Endodermal cell (in vitro differentiated cells): ENCODE measurements at places on chromosomes 7 and 10. TPM values are rescaled to one million over a fixed set of nuclear protein-coding genes. Genes with fewer than 3 reads are reported as not detected.
A peak's percentile ranks its signal among the peaks of the same experiment; 100 is the strongest.

TBXAS1 gene
- 5.0 and 7.6 TPM in 2 replicates for total RNA-seq

FEZF1 gene
- 0.22 and 0.41 TPM in 2 replicates for total RNA-seq

SND1 gene
- 240 to 323 TPM (median 258 TPM) in 3 replicates for total RNA-seq

RINT1 gene
- 21.0 to 26.0 TPM (median 22.3 TPM) in 3 replicates for total RNA-seq

ABHD11 gene
- 84.9 to 112 TPM (median 109 TPM) in 3 replicates for total RNA-seq

ZNF775 gene
- 6.4 to 13.5 TPM (median 10.0 TPM) in 3 replicates for total RNA-seq

CALML3 gene
- not detected in 3 replicates for total RNA-seq

PPP1R9A gene
- total RNA-seq = 38.7 to 43.2 TPM (median 41.4 TPM) in 3 replicates

AMPH gene
- total RNA-seq = 3.5 and 4.2 TPM in 2 replicates

RASSF4 gene
- 11.7 to 14.8 TPM (median 14.1 TPM) in 3 replicates for total RNA-seq

CALCR gene
- 17.0 to 23.7 TPM (median 17.1 TPM) in 3 replicates for total RNA-seq

COL13A1 gene
- total RNA-seq = 15.5 to 25.2 TPM (median 15.9 TPM) in 3 replicates

SPDYE2 gene
- not detected in 2 replicates for total RNA-seq

DNA sequence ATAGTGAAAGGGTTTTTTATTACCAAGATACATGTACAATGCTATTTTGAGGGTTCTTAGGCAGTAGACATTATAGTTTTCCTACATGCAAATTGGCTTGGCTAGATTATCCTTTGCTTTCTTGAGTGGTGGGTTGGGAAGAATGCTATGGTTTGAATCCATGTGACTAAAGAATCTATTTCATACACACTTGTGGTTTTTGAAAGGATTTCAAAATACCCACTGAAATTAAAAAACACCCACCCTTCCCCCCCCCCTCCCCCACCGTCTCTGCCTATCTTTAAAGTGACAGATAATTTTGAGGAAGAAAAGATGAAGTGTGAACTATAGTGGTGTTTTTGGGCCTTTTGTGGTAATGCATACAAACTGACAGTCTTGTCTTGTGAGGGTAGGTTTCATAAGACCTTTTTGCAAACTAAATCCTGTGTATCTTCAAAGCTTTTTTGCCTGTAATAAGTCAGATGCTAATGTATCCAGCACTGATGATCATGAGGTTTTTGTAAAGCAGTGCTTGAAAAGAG is 90.9 kb downstream of the TPST1 start:
- peaks cover 22% of the 10 kb centered on the region for H3K36me3 ChIP-seq
- no peak overlapping the region for H3K4me3 ChIP-seq
- no peaks in the 10 kb centered on the region for H3K27me3 ChIP-seq
- DNase-seq = no peak

DNA sequence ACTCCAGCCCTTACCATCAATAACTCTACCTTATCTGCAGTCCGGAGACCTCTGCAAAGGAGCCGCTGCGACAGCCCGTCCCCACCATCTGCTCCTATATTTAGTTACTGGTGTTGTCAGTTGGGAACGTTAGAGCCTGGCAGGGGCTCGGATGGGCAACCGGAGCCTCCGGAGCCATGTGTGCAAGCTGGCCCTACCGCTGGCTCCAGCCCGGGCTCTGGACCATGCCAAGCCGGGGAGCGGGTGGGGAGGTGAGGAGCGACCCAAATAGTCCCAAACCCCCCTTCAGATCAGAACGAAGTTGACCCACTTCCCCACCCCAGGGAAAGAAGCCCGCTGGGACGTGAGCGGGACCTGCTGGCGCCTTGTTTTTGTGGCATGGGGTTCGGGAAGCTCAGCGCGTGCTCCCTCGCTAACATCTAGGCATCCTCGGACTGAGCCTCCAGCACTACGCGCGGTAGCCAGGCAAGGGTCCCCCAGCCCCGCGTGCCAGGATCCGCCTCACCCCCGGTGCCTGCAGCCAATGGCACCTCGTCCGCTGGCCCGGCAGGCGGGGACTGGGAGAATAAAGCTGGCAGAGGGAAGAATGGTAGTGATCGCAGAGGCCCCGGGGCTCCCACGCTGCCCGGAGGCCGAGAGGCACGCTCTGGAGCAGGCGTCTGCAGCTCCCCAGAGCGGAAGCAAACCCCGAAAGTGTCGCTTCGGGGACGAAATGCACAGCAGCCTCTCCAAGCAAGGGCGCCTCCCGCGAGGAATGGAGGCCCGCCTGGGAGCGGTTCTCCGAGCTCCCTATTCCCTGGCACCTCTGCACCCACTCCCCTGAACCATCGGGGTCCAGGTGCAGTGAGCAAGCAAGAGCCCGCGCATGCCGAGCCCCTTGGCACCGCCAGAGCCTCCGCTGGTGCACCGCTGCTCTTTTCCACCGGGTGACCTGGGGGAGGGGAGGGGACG is 679 bp downstream of the LRRC20 start:
- peak overlapping the region; percentile 67 for H3K27ac ChIP-seq
- peak; percentile 85 for DNase-seq
- no peaks in the 10 kb centered on the region for H3K36me3 ChIP-seq
- peaks cover 4% of the 10 kb centered on the region for H3K4me1 ChIP-seq

DNA sequence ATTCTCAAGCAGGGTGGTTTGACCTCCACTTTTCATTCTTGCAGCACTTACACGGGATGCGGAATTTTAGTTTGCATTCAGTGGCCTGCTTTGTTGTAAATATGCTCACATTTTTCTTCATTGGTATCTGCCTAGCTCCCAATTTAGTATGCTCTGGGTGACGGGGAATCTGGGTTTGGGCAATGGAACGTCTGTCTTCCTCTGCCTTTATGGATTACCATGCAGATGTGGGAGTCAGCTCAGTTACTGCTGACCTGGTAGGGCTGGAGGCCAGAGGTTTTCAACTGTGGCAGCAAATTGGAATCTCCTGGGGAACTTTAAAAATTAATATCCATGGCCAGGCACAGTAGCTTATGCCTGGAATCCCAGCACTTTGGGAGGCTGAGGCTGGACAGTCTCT is 161.6 kb downstream of the CAMK1D start:
- H3K27ac ChIP-seq = no peak overlapping the region
- no peak overlapping the region for H3K4me3 ChIP-seq
- no peaks in the 10 kb centered on the region for H3K4me1 ChIP-seq
- H3K36me3 ChIP-seq = no peaks in the 10 kb centered on the region
- no peak for DNase-seq

DNA sequence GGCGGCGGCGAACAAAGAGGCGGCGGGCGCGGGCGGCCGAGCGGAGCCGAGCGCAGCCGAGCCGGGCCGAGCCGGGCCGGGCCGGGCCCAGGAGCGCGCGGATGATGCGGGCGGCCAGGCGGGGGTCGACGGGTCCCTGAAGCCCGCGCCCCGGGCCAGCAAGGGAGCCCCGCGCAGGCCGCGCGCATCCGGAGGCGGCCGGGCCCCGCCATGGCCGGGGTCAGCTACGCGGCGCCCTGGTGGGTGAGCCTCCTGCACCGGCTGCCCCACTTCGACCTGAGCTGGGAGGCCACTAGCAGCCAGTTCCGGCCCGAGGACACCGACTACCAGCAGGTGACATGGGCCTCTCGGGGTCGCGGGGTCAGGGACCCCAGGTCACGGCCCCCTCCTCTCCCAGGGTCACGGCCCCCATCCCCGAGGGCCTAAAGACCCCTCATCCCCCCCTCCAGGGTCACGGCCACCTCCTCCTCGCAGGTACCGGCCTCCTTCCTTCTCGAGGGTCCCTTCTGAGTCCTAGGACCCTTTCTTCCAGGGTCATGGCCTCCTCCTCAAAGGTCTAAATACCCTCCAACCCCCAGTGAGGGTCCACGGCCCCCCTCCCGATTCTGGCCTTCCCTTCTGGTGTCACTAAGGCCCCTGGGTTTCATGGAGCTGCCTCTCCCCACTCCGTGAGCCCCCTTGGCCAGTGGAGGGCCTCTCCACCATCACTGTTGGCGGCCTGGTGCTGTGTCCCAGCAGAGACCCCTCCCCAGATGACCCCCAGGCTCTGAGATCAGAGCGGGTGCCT is at the start of gene TTYH3:
TSS of gene TTYH3 (plus strand) at position 41 of the 787 bp plus-strand sequence. CDS start at position 211, 170 bp downstream.
- peak; percentile 79 for DNase-seq
- no peaks in the 10 kb centered on the region for H3K27me3 ChIP-seq
- H3K4me1 ChIP-seq = peaks cover 3% of the 10 kb centered on the region
- H3K4me3 ChIP-seq = peak within 1 kb of the TSS; percentile 94
- H3K27ac ChIP-seq = peak within 1 kb of the TSS; percentile 96

DNA sequence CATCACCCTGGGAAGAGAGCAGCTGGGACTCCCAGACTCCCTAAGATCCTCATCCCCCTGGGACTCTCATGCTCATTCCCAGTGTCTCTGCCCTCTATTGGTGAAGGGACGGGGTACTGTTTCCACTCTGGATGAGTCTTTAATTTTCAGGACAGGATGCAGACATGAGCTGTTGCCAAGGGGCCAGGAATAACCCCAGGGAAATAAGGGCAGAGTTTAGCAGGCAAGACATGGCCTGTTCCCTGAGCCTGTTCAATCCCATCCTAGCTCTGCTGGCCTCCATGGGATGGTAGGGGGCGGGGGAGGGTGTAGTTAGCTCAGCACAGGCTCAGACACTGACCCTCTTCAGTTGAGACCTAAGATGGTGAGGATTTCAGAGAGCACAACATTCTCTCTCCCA is 14.0 kb downstream of the C10orf105 start:
- H3K4me1 ChIP-seq = no peaks in the 10 kb centered on the region
- DNase-seq = no peak
- no peaks in the 10 kb centered on the region for H3K27me3 ChIP-seq
- no peak overlapping the region for H3K4me3 ChIP-seq
- no peak overlapping the region for H3K27ac ChIP-seq

GRCh38 chr7:135706858-135707569 is 21.0 kb downstream of the SLC13A4 start:
- no peak overlapping the region for H3K4me3 ChIP-seq
- no peaks in the 10 kb centered on the region for H3K36me3 ChIP-seq
- no peaks in the 10 kb centered on the region for H3K4me1 ChIP-seq

GRCh38 chr7:50530766-50531165 is 34.4 kb downstream of the DDC start:
- H3K27me3 ChIP-seq = no peaks in the 10 kb centered on the region
- DNase-seq = no peak
- no peaks in the 10 kb centered on the region for H3K36me3 ChIP-seq

DNA sequence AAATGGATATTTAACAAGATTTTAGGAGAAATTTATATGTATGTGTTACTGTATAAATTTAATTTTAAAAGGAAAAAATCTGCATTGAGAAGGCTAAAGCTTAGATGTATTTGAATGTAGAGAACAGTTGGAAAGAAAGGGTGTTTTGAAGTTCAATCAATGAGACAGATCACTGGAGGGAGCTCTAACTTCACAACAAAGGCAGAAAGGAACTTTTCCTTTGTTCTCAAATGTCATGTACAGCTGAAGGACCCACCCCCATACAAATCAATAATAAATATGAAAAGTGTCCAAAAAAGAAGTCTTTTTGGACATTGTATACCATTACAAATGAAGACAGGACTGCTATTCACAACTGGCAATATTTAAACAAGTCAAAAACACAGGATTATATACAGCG is 403.4 kb downstream of the DNAJB9 start:
- H3K27me3 ChIP-seq = no peaks in the 10 kb centered on the region
- DNase-seq = no peak
- no peak overlapping the region for H3K4me3 ChIP-seq
- H3K4me1 ChIP-seq = no peaks in the 10 kb centered on the region
- H3K27ac ChIP-seq = no peak overlapping the region

GRCh38 chr10:33519130-33519860 is 184.8 kb upstream of the NRP1 start:
- no peak overlapping the region for H3K4me3 ChIP-seq
- DNase-seq = no peak
- no peaks in the 10 kb centered on the region for H3K4me1 ChIP-seq
- no peaks in the 10 kb centered on the region for H3K36me3 ChIP-seq

DNA sequence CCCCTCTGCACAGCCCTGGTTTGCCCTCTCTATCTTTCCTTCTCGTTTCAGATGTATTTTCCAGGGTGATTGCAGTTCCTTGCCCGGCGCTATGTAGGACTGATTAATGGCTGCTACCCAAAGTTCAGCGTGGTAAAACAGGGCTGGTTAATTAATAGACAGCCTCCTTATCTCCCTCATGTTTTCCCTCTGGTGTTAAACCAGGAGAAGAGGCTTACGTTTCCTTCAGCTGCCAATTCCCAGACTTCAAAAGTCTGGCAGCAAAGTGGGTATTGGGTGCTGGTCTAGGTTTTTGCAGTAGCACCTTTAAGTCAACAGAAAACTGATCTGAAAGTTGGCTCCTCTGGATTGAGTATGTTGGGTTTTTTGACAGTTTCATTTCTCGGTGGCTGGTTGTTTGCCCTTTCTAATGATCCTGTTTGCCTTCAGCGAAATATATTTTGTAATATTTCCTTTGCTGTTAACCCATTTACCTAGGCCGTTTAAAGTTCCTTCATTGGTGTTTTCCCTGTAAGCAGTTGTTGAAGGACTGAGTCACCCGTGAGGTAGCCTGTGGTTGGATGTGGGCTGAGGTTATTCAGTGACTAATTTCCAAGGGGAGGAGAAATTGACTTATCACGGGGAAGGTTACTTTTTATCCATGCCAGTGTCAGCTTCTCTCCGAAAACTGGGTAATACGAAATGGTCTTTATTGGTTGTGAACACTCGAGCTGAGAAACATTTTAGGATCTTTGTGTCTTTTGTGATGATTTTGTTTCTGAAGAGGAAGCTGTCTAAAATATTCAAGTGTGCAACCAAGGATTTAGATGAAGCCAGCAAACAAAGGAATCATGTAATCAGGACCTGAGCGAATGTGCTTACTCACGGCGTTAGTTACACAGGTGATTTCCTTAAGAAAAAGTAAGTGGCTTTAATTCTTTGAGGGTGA is 257.2 kb downstream of the KIAA1217 start:
- peaks cover 19% of the 10 kb centered on the region for H3K4me1 ChIP-seq
- no peaks in the 10 kb centered on the region for H3K36me3 ChIP-seq
- peak overlapping the region; percentile 37 for H3K4me3 ChIP-seq
- no peaks in the 10 kb centered on the region for H3K27me3 ChIP-seq
- H3K27ac ChIP-seq = no peak overlapping the region

GRCh38 chr7:127976056-127976737 is 55.0 kb downstream of the LRRC4 start:
- H3K36me3 ChIP-seq = peaks cover 49% of the 10 kb centered on the region
- no peak for DNase-seq
- no peaks in the 10 kb centered on the region for H3K4me1 ChIP-seq

- no peaks in the 10 kb centered on the region for H3K27me3 ChIP-seq
- no peak for DNase-seq
- H3K27ac ChIP-seq = no peak overlapping the region
- no peaks in the 10 kb centered on the region for H3K4me1 ChIP-seq
- H3K4me3 ChIP-seq = no peak overlapping the region
Observed at GRCh38 chr10:119805702-119806230, 66.9 kb downstream of the MCMBP start.

- peaks cover 6% of the 10 kb centered on the region for H3K4me1 ChIP-seq
- H3K27ac ChIP-seq = no peak overlapping the region
- peak overlapping the region; percentile 90 for H3K4me3 ChIP-seq
Observed at GRCh38 chr7:108001764-108002725, 916 bp downstream of the LAMB1 start.

- H3K27me3 ChIP-seq = no peaks in the 10 kb centered on the region
- H3K4me1 ChIP-seq = no peaks in the 10 kb centered on the region
- no peak overlapping the region for H3K4me3 ChIP-seq
- no peaks in the 10 kb centered on the region for H3K36me3 ChIP-seq
- no peak overlapping the region for H3K27ac ChIP-seq
Observed at GRCh38 chr10:120583424-120584108, 126.5 kb downstream of the PLPP4 start.

GRCh38 chr7:82699773-82700186 is 256.2 kb upstream of the CACNA2D1 start:
- H3K27ac ChIP-seq = no peak overlapping the region
- no peak overlapping the region for H3K4me3 ChIP-seq
- no peaks in the 10 kb centered on the region for H3K36me3 ChIP-seq
- no peaks in the 10 kb centered on the region for H3K4me1 ChIP-seq
